ENCODE measurements at places on chromosomes 5 and 9. TPM values are rescaled to one million over a fixed set of nuclear protein-coding genes. Genes with fewer than 3 reads are reported as not detected.

Gene PTGES
- not detected for total RNA-seq

Gene SUB1
- total RNA-seq, result 408 TPM

Gene GNG10
- total RNA-seq, result 35.4 TPM

Gene NDST1
- total RNA-seq, result 2.8 TPM

Gene SOHLH1
- total RNA-seq, result not detected

Gene SAXO1
- total RNA-seq, result not detected

Gene UBE2QL1
- 0.73 TPM for total RNA-seq

Gene FAXDC2
- not detected for total RNA-seq

Gene AK1
- total RNA-seq, result 17.2 TPM

Gene CDKN2B
- 0.73 TPM for total RNA-seq

Gene PTPRD
- total RNA-seq, result 0.05 TPM

Gene NUTM2F
- total RNA-seq, result not detected

Gene ARSI
- not detected for total RNA-seq

Gene GAS1
- total RNA-seq, result 0.12 TPM

Gene PDLIM4
- total RNA-seq, result 2.0 TPM

Gene GPR151
- not detected for total RNA-seq

Gene TIGD6
- 2.4 TPM for total RNA-seq

Gene IL7R
- total RNA-seq, result 50.8 TPM

Gene PCDHGB5
- total RNA-seq, result 0.56 TPM

Gene PHPT1
- 139 TPM for total RNA-seq

Gene SPATA31E1
- total RNA-seq, result not detected

Gene IFNA21
- not detected for total RNA-seq

Gene PCDHA6
- total RNA-seq, result not detected

Gene S1PR3
- 3.0 TPM for total RNA-seq

All from activated T-helper 1 cell treated with anti-CD3 and anti-CD28 coated beads, Interleukin-12 subunit alpha, Interleukin-12 subunit beta, Interleukin-2, Interleukin-4 antibody, amounts not matched to agents 30 ng/mL and 10 ng/mL and 1 ng/mL, durations not matched to agents 14 hours and 24 hours and 36 hours (primary cell).